NCI-H1417 (cell line): ENCODE measurements at places on chromosomes 4 and X.
A peak's percentile ranks its signal among the peaks of the same experiment; 100 is the strongest.

GRCh38 chrX:132671229-132671641 lies 182.4 kb upstream of the MBNL3 start:
- DNase-seq = no peak

GRCh38 chr4:145298885-145299284 lies 118.5 kb upstream of the OTUD4 start:
- no peak for DNase-seq

- no peak for DNase-seq
Observed at GRCh38 chr4:86414686-86415085, 54.8 kb upstream of the MAPK10 start.

- DNase-seq = no peak
Observed at GRCh38 chr4:124028182-124028581, 631.6 kb downstream of the SPRY1 start.

GRCh38 chrX:17039826-17040225 lies 93.4 kb downstream of the REPS2 start:
- DNase-seq = no peak

DNA sequence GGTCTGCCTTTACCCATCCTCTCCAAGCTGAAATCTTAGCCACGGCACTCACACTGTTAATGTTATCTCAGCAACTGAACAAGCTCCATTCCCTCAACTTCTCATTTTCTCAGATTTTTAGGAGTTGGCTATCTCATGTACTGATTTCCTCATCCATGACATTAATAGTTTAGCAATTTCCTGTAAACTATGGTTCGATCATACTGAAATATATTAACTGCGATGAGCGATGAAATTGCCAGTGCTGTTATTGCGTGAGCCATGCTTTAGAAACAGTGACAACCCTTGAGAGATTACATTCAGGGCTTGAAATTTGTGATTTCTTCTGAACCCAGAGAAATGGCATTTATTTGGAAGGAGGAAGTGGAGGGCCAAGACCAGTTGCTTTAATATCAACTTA lies 223.7 kb downstream of the GPAT3 start:
- DNase-seq = no peak

- DNase-seq = no peak
Observed at GRCh38 chrX:41931591-41931990, 8.2 kb upstream of the CASK start.

- DNase-seq = no peak
Observed at GRCh38 chr4:8744083-8744805, 127.4 kb downstream of the HMX1 start.

DNA sequence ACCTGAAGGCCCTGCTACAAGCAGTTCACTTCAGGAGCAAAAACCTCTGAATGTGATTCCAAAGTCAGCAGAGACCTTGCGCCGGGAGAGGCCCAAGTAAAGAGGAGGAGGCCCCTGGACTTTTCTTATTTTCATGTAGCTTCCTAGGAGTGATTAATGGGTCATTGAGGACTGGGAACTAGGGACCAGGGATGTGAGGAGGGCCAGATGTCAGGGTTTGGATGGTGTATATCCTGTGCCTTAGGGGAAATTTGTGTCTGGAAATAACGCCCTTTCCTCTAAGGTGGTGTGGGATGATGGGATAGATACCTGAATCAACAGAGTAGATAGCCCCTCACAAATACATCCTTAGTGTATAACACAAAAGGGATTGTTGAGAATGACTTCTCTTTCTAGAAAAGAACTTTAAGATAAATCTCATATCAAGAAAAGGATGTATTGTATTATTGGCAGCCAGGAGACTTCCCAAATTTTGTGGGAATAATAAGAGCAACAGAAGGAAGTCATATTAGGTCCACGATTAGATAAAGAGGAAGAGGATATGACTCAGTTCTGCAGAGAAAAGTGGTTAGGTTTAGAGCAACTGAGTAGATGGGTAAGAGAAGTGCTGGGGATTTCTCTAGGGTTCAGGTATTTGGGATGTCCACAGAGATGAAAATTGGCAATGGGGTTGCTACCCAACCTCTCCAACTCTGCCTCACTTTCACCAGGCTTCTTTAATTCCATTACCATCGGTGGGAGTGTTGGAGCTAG lies 1.1 kb downstream of the ITGB1BP2 start:
- no peak for DNase-seq

- DNase-seq = no peak
Observed at GRCh38 chr4:112290341-112290740, 4.6 kb upstream of the TIFA start.

DNA sequence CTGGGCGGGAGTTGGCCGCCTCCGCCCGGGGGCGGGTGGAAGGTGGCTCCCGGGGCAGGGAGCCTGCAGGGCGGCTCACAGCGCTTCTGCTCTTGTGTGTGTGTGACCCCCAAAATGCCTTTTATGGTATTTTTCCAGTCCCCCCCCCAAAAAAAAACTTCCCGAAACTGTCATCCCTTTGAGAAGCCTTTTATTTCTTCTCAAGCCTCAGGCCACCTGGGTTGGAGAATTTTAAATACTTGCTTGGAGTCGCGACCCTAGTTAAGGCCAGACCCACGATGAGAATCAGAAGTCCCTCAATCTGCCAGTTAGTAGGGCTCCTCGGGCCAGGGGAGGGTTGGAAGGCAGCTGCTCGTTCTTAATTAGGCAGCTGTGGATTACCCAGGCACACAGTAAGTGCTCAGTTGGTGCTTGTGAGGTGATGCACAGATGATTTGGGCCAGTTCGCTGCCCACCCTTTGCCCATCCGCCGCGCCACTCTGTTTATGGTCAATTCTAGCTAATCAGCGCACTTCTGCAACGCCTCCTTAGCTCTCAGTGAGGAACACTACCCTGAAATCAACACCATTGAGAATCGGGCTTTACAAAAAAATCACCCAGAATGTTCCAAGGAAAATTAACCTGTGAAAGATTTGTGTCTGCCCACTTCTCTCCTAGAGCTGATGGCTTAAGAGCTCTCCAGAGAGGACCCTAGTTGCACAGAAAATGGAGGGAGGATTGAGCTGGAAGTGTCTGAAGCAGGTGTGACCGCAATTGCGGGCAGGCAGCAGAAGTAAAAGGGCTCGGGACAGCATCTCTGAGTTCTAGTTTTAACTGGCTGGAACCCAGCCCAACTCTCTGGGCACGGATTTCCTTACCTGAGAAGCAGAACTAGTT lies 648 bp upstream of the SCD5 start:
- DNase-seq = peak; percentile 72

DNA sequence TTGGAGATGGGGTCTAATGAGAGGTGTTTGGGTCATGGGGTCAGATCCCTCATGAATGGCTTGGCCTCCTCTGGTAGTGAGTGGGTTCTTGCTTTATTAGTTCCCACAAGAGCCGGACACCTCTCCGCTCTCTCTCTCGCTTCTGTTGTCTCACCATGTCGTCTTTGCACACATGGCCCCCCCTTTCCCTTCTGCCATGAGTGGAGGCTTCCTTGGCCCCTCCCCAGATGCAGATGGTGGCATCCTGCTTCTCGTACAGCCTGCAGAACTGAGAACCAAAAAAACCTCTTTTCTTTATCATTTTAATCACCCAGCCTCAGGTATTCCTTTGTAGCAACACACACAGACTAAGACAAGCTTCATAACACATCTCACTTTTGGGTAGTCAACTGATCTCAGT lies 49.6 kb upstream of the SPRY1 start:
- DNase-seq = no peak

- DNase-seq = peak; percentile 50
Observed at GRCh38 chr4:141340458-141340857, 119.8 kb downstream of the ZNF330 start.

GRCh38 chr4:168917138-168917779 lies 92.8 kb downstream of the CBR4 start:
- peak; percentile 20 for DNase-seq
